ENCODE measurements at places on chromosomes 1 and 21.

DNA sequence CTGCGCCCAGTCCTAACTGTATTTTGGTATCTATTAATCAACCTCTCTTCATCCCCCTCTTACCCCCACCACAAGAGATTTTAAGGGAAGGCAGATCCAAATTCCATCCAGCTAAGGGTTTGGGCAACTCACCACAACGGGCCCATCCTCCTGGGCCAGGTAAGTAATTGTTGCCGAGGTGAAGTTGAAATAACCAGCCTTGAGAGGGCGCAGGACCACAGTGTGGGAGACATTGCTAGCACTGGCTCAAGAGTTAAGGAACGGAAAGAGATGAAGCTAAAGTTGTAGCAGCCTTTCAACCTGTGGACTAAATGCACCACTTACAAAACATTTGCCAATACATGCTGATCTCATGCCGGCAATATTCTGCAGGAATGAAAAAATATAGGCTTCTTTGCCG is 5.9 kb downstream of the SSR2 start:
- no peak for DNase-seq

DNA sequence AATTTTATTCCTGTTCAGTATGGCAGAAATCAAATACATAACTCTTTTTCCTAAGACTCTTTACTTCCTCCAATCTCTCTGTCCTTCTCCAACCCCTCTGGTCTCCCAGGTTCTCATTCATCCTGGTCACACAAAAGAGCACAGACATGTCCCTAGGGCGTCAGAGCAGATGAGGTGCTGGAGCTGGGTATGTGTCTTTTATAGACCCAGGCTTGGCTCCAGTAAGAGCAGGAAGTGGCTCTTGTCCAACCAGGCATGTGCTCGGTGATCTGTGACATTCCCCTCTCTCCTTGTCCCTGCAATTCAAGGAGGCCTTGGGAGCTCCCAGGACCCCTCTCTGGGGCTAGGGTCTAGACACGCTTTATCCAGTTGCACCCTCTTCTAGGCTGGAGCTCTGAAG is 18.0 kb upstream of the LCE2D start:
- no peak for DNase-seq

- DNase-seq = no peak
Observed at GRCh38 chr21:42665484-42665883, 12.1 kb downstream of the PDE9A start.

GRCh38 chr1:108049178-108049819 is 84.3 kb upstream of the VAV3 start:
- DNase-seq = no peak

- no peak for DNase-seq
Observed at GRCh38 chr1:37068897-37069296, 34.6 kb upstream of the GRIK3 start.
